ENCODE measurements at places on chromosomes 1 and 21.
A peak's percentile ranks its signal among the peaks of the same experiment; 100 is the strongest.

- no peak for DNase-seq
Measured at GRCh38 chr1:181806746-181807145, 254.8 kb downstream of the ZNF648 start.

DNA sequence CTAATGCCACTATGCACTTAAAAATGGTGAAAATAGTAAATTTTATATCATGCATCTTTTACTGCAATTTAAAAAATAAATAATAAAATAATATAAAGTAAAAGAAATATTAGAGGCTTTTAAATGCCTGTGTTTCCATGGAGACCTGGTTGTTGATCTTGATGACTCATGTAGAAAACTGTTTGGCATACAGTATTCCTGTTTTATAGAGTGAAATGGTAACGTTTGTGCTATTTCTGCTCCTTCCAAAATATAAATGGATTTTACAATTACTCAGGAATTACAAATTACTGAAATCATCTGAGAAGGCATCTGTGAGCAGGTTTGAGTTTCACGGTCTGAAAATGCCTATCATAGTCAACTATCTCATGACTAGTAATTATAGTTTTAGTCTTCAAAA, 98.4 kb upstream of the USP25 start:
- DNase-seq: no peak

GRCh38 chr1:910311-910880, 13.3 kb upstream of the SAMD11 start:
- DNase-seq: peak; percentile 7

GRCh38 chr21:15060543-15061175, 4.1 kb downstream of the NRIP1 start:
- no peak for DNase-seq

DNA sequence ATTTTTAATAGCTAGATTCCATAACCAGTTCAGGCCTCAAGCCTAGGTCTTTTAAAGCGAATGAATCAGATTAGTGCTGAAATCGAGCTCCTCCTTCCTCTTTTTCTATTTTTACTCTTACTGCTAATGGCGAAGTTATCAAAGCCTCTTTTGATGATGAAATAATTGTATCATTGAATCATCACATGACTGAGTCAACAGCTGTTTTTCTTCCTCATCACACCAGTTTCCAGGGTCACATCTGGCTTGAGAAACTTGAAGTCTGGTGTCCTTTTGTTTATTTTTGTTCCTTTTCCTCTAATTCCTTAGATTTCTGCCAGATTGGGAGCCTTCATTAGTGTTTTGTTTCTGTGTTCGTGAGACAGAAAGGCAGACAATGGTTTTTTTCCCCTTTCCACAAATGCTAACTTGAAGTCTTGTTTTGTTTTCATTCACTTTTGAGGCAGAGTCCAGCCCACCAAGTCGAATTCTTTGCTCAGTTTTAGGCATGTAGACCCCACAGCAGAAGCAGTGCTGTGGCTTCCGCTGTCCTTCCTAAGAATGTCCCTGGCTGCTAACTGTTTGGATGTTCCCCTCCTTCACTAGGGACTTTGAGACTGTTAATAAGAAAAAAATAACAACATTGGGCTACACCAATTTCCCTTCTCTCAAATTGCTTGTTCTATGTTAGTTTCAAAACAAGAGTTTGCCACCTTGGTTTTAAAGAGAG, 51.9 kb upstream of the FMOD start:
- no peak for DNase-seq

GRCh38 chr1:148353461-148354283, 129.4 kb downstream of the PPIAL4G start:
- DNase-seq: no peak

DNA sequence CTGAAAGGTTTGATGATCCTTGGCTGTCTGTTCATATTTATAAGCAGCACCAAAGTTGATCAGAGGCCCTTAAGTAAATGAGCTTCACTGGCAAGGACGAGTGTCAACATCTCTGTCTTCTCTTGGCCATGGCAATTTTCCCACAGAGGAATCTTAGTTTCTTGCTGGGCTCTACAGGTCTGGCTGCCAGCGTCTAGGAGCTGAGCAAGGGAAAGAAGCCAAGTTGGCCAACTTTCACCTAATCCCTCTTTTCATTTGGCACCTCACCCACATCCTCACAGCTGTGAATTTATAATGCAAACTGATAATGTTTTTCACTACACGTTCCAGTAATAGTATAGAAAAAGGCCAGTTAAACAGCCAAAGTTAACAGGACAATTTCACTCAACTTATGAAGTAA, 99.0 kb upstream of the LBR start:
- DNase-seq: no peak

DNA sequence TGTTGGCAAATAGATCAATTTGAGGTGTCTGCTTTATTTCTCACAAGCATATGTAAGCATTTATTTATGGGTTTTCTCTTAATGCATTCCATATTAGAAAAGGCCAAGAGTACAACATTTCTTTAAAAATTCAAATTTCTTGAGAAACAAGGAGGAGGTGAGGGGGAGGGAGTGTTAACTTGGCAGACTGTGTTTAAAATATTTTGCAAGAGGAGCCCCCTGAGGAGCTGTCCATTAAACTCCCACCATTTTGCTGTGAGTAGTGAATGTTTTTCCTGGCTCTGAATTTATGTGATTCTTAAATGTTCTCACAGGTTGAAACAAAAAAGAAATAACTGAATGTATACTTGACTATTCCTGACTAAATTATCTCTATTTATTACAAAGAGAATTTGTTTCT, 363.8 kb downstream of the PTPRC start:
- no peak for DNase-seq

GRCh38 chr1:9149837-9150581, 21.1 kb upstream of the GPR157 start:
- no peak for DNase-seq

- no peak for DNase-seq
Measured at GRCh38 chr1:35857830-35858229, 25.2 kb upstream of the AGO1 start.

GRCh38 chr1:168621356-168621755, 45.0 kb downstream of the XCL1 start:
- no peak for DNase-seq

DNA sequence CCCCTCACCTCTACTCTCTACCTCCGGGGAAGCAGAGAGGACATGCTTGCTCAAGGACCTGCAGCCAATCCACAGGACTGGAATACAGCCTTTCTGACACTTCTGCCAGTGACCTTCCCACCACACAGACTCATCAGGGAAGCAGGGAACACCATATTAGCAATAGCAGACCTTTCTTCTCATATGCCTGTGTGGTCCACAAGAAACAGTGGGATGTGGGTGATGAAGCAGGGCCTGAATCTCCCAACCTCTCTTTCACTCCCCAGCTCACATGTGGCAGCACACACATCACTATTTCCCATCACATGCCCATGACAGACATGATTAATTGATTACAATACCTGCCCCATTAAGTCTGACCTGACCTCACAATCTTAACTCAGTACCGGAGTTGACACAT, 695.1 kb downstream of the MATN1 start:
- DNase-seq: no peak

GRCh38 chr1:237041795-237042525, at the start of gene RYR2:
TSS of gene RYR2 (plus strand) at chr1:237042184. CDS start at chr1:237042522, 338 bp downstream.
- DNase-seq: peak; percentile 52

DNA sequence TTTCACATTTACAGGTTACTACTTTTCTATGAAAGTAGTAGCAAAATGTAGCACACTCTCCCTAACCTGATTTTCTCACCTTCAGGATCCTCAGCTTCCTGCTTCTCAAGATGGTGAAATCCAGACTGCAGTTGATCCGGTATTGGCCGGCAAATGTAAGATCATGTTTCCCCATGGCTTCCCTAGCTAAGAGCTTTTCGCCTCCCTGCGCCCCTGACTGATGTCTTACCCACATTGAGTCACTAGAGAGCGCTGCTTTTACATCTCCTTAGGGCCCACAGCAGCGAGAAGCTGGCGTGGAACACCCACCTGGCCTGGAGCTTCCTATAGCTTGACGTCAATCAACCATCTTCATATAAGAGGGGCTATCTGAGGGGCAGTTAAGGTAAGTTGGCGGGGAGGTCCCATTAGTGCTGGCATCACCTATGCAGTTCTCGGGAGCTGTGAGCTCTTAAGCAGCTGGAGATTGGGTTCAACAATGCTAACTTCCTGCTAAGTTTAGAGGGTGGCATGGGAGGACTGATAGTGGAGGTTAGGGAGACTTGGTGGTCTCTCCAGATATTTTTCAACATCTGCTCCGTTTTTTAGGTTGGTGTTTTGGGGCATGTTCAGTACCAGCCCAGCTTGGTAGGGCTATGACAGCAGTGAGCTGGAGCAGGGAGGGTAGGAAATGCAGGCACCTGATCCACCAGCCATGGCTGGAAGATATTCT, 5.5 kb downstream of the PTPN7 start:
- peak; percentile 56 for DNase-seq

GRCh38 chr1:168121401-168122011, 15.2 kb downstream of the GPR161 start:
- peak; percentile 92 for DNase-seq

- no peak for DNase-seq
Measured at GRCh38 chr1:171901245-171901644, 59.9 kb downstream of the DNM3 start.

DNA sequence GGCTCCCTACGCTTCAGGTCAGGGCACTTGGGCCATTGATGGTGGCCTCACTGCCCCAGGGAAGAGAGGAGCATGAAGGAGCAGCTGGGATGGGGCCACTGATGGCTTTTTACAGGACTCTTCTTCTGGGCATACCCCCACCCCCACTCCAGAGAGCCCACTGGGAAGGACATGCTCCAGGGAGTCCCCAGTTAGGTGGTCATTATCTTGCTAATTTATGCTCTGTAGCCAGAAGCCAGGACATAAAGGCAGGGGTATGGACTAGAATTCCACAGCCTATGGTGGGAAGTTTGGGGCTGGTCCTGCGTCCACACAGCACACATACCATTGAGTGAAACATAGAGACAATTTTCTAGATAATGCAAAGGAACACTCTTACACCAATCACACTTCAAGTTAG, 8.8 kb upstream of the GRIK3 start:
- no peak for DNase-seq

- DNase-seq: no peak
Measured at GRCh38 chr21:41600116-41600515, 92.2 kb upstream of the TMPRSS2 start.

DNA sequence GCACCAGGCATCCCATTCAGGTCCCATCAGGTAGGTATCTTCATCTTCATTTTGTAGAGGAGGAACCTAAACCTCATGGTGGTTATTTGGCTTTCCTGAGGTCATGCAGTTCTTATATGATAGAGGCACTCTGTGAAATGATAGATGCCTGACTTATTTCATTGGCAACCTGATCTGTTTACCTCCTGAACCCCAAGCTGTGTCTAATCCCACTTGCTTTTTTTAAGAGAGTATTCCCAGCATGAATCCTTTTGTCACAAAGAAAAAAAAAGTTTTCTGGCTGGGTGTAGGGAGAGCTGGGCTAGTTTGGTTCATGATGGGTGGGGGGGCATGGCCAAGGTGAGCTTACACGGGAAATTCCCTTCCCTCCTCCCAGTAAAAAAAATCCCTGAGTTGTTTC, 154.2 kb downstream of the TENT5C start:
- no peak for DNase-seq

DNA sequence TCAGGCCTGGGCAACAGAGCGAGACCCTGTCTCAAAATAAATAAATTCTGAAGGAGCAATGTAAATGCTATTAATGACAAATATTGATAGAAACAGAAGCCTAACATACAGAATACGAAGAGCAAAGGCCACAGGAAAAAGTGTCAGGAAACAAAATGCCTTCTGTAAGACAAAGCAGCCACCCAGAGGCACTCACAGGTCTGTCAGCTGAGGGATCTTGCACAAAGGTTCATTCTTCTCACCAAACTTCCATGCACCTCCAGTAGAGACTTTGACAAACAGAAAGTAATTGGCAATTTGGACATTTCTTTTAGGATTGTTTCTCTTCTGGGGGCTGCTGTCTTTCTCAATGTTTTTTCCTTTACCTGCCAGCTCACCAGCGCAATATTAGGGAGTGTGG, 1.2 kb upstream of the ALDH9A1 start:
- DNase-seq: no peak

- no peak for DNase-seq
Measured at GRCh38 chr1:243473227-243474135, 217.6 kb downstream of the SDCCAG8 start.

DNA sequence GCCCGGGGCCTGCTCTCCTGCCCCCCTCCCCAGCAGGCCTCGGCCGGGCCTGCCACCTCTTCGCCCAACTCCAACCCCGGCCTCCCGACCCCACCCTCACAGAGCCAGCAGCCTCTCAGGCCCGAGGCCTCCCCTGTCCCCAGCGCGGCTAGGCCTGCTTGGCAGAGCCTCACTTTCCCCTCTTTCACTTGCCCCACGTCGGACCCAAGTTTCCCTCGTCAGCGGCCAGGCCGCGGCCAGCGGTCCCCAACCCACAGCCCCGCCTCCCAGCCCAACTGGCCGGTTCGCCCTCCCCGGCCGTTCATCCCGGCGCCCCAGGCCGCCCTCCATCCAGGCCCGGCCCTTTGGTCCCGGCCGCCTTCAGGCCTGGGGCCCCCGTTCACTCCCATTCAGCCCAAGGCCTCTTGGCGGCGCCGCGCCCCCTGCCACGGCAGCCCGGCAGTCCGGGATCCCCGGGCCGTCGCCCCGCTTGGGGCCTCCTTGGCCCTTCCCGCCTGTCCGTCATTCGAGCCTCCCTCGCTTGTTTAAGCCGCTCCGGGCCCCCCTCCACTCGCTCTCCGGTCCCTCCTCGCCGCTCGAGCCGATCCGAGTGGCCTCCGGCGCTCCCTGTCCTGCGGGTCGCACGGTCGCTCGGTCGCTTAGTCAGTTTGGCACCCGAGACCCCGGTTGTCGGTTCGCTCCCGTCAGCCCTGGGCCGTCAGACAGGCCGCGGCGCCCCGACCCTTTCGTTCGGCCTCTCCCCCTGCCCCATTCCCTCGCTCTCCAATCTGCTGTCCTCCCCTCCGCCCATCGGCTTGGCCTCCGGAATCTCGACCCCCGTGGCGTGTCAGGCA, 1.4 kb downstream of the LRRC41 start:
- peak; percentile 68 for DNase-seq

GRCh38 chr1:109615879-109616278, 3.5 kb downstream of the GNAT2 start:
- DNase-seq: no peak

- DNase-seq: no peak
Measured at GRCh38 chr1:234619071-234619480, 9.1 kb upstream of the IRF2BP2 start.

GRCh38 chr1:227369102-227369760, 50.9 kb upstream of the CDC42BPA start:
- DNase-seq: no peak
